Activated naive CD8-positive, alpha-beta T cell treated with anti-CD3 and anti-CD28 coated beads, Interleukin-2, amount 50 U/mL, for 24 hours (primary cell): ENCODE measurements at places on chromosomes 5 and 9.
A peak's percentile ranks its signal among the peaks of the same experiment; 100 is the strongest.

DNA sequence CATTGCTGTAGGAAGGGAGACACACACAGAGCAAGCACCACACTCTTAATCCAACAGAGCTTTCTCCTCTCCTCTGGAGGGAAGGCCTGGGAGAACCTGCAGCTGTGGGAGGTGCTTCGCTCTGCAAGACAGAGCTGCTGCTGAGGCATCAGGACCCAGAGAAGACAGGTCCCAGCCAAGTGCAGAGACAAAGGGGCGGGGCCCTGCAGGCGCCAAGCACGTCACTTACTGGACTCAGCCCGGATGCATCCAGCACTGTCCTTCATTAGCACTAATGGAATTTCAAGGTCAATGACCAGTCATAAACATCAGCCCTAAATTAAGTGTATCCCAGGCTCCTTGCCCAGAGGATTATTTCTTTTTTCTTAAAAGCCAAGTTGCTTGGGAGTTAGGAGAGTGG, 337.1 kb upstream of the PANK3 start:
- DNase-seq = no peak
- H3K4me1 ChIP-seq = no peaks in the 10 kb centered on the region
- peaks cover 31% of the 10 kb centered on the region for H3K27me3 ChIP-seq
- H3K27ac ChIP-seq = no peak overlapping the region
- H3K4me3 ChIP-seq = no peak overlapping the region
- no peaks in the 10 kb centered on the region for H3K36me3 ChIP-seq

DNA sequence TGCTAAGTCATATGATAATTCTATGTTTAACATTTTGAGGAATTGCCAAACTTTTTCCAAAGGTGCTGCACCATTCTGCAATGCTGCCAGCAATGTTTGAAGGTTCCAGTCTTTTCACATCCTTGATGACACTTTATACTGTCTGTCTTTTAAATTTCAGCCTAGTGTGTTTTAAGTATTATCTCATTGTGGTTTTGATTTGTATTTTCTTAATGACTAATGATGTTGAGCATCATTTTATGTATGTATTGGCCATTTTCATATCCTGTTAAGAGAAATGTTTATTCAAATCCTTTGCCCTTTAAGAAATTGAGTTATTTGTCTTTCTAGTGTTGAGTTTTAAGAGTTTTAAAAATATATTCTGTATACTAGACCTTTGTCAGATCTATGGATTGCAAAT, 5.0 kb upstream of the TEX48 start:
- H3K27ac ChIP-seq = peak overlapping the region; percentile 84
- H3K27me3 ChIP-seq = peaks cover 3% of the 10 kb centered on the region
- peak overlapping the region; percentile 28 for H3K4me3 ChIP-seq
- H3K4me1 ChIP-seq = peaks cover 81% of the 10 kb centered on the region

DNA sequence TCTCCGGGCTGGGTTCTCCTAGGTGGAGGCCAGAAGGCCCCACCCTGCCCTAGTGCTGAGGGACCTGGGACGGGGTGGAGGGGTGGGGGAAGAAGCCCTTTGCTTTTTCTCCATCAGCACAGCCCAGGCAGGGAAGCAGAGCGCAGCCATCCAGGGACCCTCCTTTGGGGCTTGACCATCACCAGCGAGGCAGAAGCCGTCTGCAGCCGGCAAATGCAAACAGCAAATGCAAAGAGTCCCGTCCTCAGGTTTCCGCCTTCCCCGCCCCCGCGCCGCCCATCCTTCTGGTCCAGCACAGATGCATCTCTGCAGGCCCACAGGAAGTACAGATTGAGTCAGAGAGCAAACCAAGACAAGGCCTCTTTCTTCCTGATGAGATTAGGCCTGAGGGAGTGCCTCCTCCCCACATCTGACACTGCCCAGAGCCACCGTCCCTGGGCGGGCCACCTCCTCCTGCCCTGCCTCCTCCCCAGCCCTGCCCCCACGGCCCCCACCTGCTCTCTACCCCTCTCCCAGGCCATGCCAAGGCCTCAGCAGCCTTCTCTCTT, 23.4 kb downstream of the CORO2A start:
- peaks cover 27% of the 10 kb centered on the region for H3K4me1 ChIP-seq
- H3K36me3 ChIP-seq = no peaks in the 10 kb centered on the region
- no peak overlapping the region for H3K4me3 ChIP-seq
- DNase-seq = peak; percentile 41

GRCh38 chr9:6086006-6086655, 70.7 kb upstream of the RANBP6 start:
- no peaks in the 10 kb centered on the region for H3K27me3 ChIP-seq
- no peaks in the 10 kb centered on the region for H3K4me1 ChIP-seq
- no peak for DNase-seq
- no peaks in the 10 kb centered on the region for H3K36me3 ChIP-seq

DNA sequence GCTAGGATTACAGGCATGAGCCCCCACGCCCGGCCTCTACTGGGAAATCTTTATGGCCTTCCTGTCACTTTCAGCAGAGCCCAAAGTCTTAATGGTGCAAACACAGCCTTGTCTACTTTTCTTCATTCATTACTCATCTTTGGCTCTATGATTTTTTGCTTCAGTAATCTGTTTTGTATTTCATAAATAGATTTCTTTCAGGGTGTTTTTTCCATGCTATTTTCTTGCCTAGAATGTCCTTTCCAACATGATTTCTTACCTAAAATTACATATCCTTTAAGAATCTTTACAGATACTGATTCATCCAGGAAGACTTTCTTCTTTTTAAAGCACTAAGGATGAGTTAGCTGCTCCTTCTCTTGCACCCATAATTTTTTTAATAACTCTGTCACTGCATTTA, 213.0 kb downstream of the TAF11L14 start:
- H3K27ac ChIP-seq = no peak overlapping the region
- no peak for DNase-seq
- H3K27me3 ChIP-seq = no peaks in the 10 kb centered on the region
- no peaks in the 10 kb centered on the region for H3K4me1 ChIP-seq
- no peaks in the 10 kb centered on the region for H3K36me3 ChIP-seq
- no peak overlapping the region for H3K4me3 ChIP-seq

- H3K27me3 ChIP-seq = no peaks in the 10 kb centered on the region
- H3K4me1 ChIP-seq = no peaks in the 10 kb centered on the region
- no peak overlapping the region for H3K27ac ChIP-seq
- no peak overlapping the region for H3K4me3 ChIP-seq
Observed at GRCh38 chr5:154895606-154896561, 37.5 kb downstream of the CNOT8 start.

GRCh38 chr9:34437006-34437925, 21.1 kb downstream of the FAM219A start:
- H3K27ac ChIP-seq = no peak overlapping the region
- H3K27me3 ChIP-seq = no peaks in the 10 kb centered on the region
- peaks cover 9% of the 10 kb centered on the region for H3K4me1 ChIP-seq
- DNase-seq = peak; percentile 52
- H3K36me3 ChIP-seq = no peaks in the 10 kb centered on the region
- H3K4me3 ChIP-seq = no peak overlapping the region

DNA sequence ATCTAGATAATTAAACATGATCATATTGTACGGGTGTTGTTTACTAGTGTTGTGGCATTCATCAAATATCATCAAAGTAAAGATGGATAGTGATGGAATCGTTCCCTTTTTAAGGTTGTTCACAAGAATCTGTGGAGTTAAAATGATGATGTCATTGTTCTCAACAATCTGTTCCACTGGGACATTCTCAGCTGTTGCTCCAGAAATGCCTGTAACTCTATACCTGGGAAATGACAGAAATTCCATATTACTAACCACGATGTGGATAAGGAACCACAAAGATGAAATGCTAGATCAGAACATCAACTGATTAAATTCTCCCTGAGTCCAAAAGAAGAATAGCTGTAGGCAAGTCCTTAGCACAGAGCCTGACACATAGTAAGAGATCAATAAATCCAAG, 38.0 kb downstream of the RIGI start:
- no peaks in the 10 kb centered on the region for H3K4me1 ChIP-seq
- H3K27me3 ChIP-seq = no peaks in the 10 kb centered on the region
- DNase-seq = no peak
- no peak overlapping the region for H3K27ac ChIP-seq
- H3K36me3 ChIP-seq = peaks cover 22% of the 10 kb centered on the region

DNA sequence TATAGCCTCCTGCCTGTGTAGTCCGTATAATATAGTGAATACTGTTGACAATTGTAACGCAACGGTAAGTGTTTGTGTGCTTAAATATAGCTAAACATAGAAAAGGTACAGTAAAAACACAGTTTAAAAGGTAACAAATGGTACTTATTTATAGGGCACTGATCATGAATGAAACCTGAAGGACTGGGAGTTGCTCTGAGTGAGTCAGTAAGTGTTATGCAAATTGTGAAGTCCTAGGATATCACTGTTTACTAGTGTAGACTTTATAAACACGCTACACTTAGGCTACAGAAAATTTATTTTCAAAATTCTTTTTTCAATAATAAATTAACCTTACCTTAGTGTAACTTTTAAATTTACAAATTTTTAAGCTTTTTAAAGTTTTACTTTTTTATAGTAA, 1090.1 kb downstream of the CDH9 start:
- H3K27me3 ChIP-seq = no peaks in the 10 kb centered on the region
- H3K27ac ChIP-seq = no peak overlapping the region
- no peaks in the 10 kb centered on the region for H3K4me1 ChIP-seq
- no peaks in the 10 kb centered on the region for H3K36me3 ChIP-seq
- no peak for DNase-seq

- no peak overlapping the region for H3K4me3 ChIP-seq
- H3K36me3 ChIP-seq = no peaks in the 10 kb centered on the region
- peaks cover 20% of the 10 kb centered on the region for H3K27me3 ChIP-seq
- no peak for DNase-seq
- no peaks in the 10 kb centered on the region for H3K4me1 ChIP-seq
- H3K27ac ChIP-seq = no peak overlapping the region
Observed at GRCh38 chr5:159712672-159713071, 203.6 kb upstream of the ADRA1B start.

DNA sequence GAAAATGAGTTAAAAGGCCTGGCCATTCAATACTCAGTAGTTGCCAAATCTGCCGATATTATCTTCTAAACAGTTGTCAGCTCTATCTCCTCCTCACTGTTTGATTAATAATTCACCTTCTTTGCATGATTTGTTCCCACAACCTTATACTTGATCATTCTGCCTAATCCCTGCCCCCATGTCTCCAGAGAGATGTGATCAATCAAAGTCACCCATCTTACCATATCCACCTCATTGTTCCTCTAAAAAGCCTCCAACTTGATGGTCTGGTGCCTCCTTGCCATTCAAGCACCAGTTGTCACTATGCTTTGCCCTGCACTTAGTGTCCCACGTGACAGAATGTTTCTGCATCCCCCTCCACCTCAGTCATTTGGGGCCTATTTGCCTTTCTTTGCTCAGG, 41.3 kb downstream of the KIAA1958 start:
- no peak overlapping the region for H3K27ac ChIP-seq
- H3K4me3 ChIP-seq = no peak overlapping the region
- no peaks in the 10 kb centered on the region for H3K36me3 ChIP-seq
- H3K4me1 ChIP-seq = no peaks in the 10 kb centered on the region
- no peaks in the 10 kb centered on the region for H3K27me3 ChIP-seq
- no peak for DNase-seq

- H3K4me3 ChIP-seq = no peak overlapping the region
- H3K27ac ChIP-seq = no peak overlapping the region
- H3K4me1 ChIP-seq = no peaks in the 10 kb centered on the region
- peaks cover 21% of the 10 kb centered on the region for H3K27me3 ChIP-seq
- no peak for DNase-seq
Observed at GRCh38 chr5:73747696-73748380, 121.8 kb downstream of the ARHGEF28 start.

DNA sequence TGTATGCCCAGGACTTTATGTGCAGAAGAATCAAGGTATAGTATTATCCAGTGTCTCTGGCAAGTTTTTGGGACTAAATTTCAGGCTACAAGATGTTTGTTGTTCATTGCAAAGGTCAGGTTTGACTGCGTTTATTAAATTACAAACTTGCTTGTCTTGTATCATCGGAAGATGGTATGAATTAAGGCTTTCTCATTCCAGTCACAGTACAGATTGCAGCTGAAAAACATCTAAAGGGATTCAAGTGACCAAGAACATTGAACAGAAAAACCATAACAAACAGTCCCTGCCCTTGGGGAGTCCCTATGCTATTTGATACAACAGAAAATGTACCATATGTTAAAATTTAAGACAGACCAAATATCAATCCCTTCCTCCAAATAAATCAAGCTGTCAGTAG, 244.7 kb upstream of the TNC start:
- H3K27me3 ChIP-seq = no peaks in the 10 kb centered on the region
- H3K4me3 ChIP-seq = no peak overlapping the region
- no peak overlapping the region for H3K27ac ChIP-seq
- no peak for DNase-seq

DNA sequence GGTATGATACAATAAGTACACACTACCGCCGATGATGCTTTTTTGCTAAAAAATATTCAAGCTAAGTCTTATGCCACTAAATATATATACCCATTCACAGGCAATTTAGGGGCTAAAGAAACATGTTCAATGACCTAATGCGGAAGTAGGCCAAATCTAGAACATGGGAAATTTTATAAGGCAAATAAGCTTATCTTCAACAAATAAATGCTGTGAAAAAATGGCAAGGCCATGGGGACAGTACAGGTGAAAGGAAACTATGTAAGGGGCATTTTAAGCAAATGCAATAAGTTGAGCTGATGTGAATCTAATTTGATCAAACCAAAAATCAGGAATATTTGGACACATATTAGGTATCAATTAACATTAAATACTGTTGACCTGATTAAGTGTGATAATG, 339.5 kb upstream of the EDIL3 start:
- DNase-seq = no peak
- no peaks in the 10 kb centered on the region for H3K4me1 ChIP-seq
- H3K27me3 ChIP-seq = no peaks in the 10 kb centered on the region
- no peaks in the 10 kb centered on the region for H3K36me3 ChIP-seq

DNA sequence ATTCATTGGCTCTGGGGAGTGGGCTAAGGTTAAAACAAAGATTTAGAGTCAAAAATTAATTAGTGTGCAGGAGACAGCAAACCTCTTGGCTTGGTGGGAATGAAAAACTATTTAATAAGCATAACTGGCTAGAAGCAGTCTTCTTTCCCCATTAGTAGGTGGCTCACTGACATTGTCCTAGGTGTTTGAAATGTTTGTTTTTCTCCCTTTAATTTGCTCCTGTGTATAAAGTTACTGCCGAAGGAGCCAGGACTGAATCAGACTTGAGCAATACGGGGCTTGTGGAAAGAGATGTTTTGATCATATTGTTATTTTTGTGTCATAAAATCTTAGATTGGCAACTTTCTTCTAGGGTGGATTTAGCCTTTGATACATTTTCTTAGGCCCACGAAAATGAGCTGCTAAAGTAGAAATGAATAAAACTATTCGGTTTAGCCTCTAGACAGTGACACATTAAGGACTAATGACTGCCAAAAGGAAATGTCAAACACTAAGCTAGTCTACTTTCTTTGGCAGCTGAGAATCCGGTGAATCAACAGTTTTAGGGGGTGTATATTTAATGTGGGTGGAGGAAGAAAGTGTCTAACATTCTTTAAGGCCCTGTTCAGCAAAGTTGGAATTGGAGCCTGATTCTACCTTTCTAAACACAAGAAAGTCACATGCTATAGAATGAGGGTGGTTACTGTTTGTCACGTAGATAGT, 30.2 kb downstream of the LRRTM2 start:
- H3K4me1 ChIP-seq = peaks cover 13% of the 10 kb centered on the region
- H3K36me3 ChIP-seq = no peaks in the 10 kb centered on the region

DNA sequence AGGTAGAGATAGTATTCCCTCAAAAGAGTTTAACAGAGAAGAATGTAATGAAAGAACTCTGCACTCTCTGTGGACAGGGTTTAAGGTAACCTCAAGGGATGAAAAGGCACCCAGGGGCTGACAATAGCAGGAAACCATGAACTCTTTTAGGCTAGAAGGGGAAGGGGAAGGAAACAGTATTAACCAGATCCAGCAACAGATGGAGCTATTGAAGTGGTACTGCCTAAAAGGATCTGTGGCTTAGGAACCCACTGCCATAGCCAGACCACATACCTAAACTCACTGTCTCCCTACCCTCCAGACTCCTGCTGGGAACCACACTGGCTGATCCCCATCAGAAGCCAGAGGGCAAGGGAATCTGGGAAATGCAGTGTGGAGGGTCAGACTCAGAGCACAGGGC, 35.5 kb downstream of the PLGRKT start:
- no peaks in the 10 kb centered on the region for H3K27me3 ChIP-seq
- peaks cover 28% of the 10 kb centered on the region for H3K4me1 ChIP-seq
- H3K36me3 ChIP-seq = peaks cover 18% of the 10 kb centered on the region
